ENCODE measurements at places on chromosomes 2 and 18.

DNA sequence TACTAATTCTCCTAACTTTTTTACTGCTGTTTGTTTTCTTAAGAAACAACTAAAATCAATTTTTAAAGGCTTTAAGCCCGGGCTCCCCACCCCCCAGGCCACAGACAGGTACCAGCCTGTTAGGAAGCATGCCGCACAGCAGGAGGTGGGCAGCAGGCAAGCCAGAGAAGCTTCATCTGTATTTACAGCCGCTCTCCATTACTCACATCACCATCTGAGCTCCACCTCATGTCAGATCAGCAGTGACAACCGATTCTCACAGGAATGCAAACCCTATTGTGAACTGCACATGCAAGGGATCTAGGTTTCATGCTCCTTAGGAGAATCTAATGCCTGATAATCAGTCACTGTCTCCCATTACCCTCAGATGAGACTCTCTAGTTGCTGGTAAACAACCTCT is 517.0 kb downstream of the NRXN1 start:
- H3K27me3 ChIP-seq, result no peaks in the 10 kb centered on the region
- H3K4me1 ChIP-seq, result no peaks in the 10 kb centered on the region
- DNase-seq, result no peak
- no peak overlapping the region for H3K4me3 ChIP-seq
- no peak overlapping the region for H3K27ac ChIP-seq

DNA sequence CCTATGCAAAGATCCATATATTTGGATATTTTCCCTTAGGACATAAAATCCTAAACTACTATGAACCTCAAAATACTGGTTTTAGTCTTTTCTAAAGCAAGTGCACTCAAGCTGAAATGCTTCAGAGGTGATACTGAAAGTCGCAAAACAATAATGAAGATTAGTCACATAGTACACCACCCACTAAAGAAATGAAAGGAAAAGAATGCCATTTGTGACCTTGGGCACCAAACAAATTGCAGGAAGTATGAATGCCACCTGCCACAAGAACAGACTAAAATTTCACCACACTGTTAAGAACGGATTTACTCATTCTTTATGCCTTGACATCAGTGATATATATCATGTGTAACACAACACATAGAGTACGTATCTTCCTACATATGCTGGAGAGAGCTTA is 161.5 kb downstream of the ZNF521 start:
- H3K36me3 ChIP-seq, result peaks cover 2% of the 10 kb centered on the region
- DNase-seq, result no peak
- no peak overlapping the region for H3K4me3 ChIP-seq
- no peaks in the 10 kb centered on the region for H3K27me3 ChIP-seq
- H3K27ac ChIP-seq, result no peak overlapping the region

GRCh38 chr18:48445540-48445939 is 36.4 kb upstream of the ZBTB7C start:
- H3K4me3 ChIP-seq, result peak overlapping the region; percentile 5
- no peaks in the 10 kb centered on the region for H3K36me3 ChIP-seq
- H3K27ac ChIP-seq, result no peak overlapping the region
- DNase-seq, result peak; percentile 65

DNA sequence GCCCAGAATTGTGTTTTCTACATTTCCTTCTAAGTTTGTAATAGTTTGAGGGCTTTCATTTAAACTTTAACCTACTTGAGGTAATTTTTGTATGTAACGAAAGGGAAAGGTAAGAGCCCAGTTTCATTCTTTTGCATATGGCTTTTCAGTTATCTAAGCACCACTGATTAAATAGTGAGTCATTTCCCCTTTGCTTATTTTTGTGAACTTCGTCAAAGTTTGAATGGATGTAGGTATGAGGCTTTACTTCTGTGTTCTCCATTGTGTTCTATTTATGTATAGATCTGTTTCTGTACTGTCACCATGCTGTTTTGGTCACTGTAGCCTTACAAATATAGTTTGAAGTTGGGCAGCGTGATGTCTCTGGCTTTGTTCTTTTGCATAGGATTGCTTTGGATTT is 944.8 kb upstream of the CNTNAP5 start:
- H3K4me3 ChIP-seq, result no peak overlapping the region
- no peak for DNase-seq
- no peaks in the 10 kb centered on the region for H3K36me3 ChIP-seq
- no peak overlapping the region for H3K27ac ChIP-seq

DNA sequence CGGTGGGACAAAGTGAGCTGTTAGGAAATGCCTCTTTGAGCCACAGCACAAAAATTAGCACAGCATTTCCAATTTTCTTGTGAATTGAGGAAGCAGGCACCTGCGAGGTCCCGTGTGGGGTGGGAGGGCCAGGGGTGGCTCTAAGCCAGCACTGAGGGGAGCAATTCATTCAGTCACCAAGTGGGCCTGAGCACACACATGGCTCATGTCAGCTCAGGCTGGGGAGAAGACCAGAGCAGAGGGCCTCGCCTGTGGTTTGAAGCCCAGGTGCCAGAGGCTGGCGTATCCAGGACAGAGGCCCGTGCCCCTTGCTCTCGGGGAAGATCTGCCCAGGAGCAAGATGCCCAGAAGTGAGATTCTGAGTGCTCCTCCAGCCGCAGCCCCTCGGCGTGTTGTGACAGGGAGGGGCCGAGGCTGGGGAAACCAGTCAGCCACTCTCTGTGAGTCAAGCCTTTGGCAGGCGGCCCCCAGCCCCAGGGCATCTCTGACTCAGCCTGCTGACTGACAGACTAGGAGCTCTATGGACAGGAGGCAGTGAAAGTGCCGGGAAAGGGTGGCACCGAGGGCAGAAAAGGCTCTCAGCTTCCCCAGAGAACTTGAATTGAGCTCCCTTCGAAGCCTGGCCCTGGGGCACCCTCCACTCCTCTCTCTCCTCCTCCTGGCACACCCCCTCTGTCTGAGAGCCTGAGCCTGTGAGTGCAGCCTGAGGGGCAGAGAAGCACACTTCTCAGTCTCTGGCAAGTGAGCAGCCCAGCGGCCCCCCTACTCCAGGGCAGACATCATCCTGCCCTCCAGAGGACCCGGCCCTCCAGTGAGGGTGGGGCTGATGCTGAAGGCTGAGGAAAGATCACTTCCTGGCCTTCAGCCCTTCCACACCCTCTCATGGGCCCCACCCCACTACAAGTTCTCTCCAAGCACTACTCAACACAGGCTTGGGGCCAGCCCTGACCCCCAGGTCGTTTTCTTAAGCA is 32.3 kb downstream of the CYP26B1 start:
- H3K4me3 ChIP-seq, result no peak overlapping the region
- H3K36me3 ChIP-seq, result no peaks in the 10 kb centered on the region
- DNase-seq, result no peak
- H3K27ac ChIP-seq, result no peak overlapping the region

GRCh38 chr18:76385681-76385975 is 109.4 kb downstream of the ZNF516 start:
- H3K4me3 ChIP-seq, result no peak overlapping the region
- no peak overlapping the region for H3K27ac ChIP-seq
- no peaks in the 10 kb centered on the region for H3K27me3 ChIP-seq
- H3K4me1 ChIP-seq, result peaks cover 10% of the 10 kb centered on the region

DNA sequence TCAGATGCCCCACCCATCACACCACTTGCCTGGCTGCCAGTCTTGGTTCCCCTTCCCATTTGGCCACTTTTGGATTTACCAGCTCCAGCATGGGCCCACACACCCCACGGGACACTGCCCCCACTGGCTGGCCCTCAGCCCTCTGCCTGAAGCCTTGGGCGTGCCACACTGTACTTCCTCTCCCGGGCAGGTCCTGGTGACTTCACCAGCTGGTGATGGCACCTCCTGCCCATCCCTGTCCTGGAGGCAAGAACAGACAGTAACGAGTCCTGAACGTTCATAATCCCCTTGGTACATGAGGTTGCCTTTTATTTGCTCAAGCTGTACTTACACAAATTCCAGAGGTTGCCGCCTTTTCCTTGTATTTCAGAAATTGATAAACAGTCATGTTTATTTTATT is 81.1 kb downstream of the TMEM17 start:
- H3K27ac ChIP-seq, result no peak overlapping the region
- no peaks in the 10 kb centered on the region for H3K36me3 ChIP-seq
- peaks cover 2% of the 10 kb centered on the region for H3K27me3 ChIP-seq
- H3K4me1 ChIP-seq, result no peaks in the 10 kb centered on the region
- H3K4me3 ChIP-seq, result no peak overlapping the region

- no peaks in the 10 kb centered on the region for H3K4me1 ChIP-seq
- no peak overlapping the region for H3K27ac ChIP-seq
- DNase-seq, result no peak
- no peak overlapping the region for H3K4me3 ChIP-seq
- no peaks in the 10 kb centered on the region for H3K27me3 ChIP-seq
These were observed 147.2 kb upstream of the CCDC68 start for GRCh38 chr18:55106466-55106865.

DNA sequence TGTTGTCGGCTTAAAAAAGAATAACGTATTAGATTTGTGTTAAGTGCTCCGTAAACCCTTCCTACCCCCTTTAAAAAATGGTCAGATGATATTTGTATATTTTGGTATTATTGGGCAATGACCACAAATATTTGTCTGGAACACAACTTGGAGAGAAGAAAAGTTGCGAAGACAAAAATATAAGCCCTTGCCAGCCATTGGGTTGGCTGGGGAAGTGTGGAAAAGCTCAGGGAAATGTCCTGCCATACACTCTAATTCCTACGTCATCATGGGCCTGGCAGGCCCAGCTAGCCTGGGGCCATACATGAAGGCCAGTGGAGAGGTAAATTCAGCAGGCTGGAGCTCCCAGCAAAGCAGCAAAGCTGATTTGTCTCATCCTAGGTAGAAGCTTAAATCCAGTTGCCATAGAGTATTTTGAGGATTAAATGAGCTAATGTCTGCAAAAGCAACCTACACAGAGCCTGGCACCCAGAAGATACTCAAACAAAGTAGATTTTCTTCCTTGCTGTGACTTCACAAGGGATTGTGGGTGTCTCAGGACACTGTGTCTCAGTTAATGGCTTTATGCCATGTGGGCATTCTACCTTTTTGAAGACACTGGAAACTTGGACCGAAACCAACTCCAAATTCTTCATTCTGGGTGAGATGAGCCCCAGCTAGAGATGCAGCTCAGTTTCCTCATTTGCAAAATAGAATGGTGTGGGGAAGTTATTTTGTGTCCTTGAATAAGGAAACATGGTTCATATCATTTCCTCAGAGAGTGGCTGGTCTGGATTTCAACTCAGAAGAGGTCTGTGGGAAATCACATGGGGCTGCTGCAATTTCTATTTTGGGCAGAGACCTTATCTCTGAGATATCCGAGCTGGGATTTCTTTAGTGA is 87.9 kb upstream of the MAP4K3 start:
- no peak for DNase-seq
- peaks cover 21% of the 10 kb centered on the region for H3K4me1 ChIP-seq
- H3K27ac ChIP-seq, result peak overlapping the region; percentile 3
- H3K27me3 ChIP-seq, result no peaks in the 10 kb centered on the region
- no peak overlapping the region for H3K4me3 ChIP-seq

GRCh38 chr2:102149644-102150455 is 7.3 kb downstream of the IL1R1 start:
- H3K27ac ChIP-seq, result no peak overlapping the region
- DNase-seq, result peak; percentile 22
- H3K4me3 ChIP-seq, result no peak overlapping the region

GRCh38 chr18:32278177-32278799 is 88.4 kb downstream of the MEP1B start:
- no peaks in the 10 kb centered on the region for H3K4me1 ChIP-seq
- H3K36me3 ChIP-seq, result no peaks in the 10 kb centered on the region
- DNase-seq, result no peak
- no peak overlapping the region for H3K27ac ChIP-seq
- H3K27me3 ChIP-seq, result no peaks in the 10 kb centered on the region

GRCh38 chr18:42807887-42808286 is 307.6 kb downstream of the RIT2 start:
- DNase-seq, result no peak
- no peak overlapping the region for H3K27ac ChIP-seq
- H3K4me1 ChIP-seq, result no peaks in the 10 kb centered on the region

- peaks cover 3% of the 10 kb centered on the region for H3K36me3 ChIP-seq
- no peak overlapping the region for H3K27ac ChIP-seq
- DNase-seq, result no peak
- H3K27me3 ChIP-seq, result no peaks in the 10 kb centered on the region
- H3K4me3 ChIP-seq, result no peak overlapping the region
- H3K4me1 ChIP-seq, result no peaks in the 10 kb centered on the region
These were observed 218.6 kb downstream of the DYM start for GRCh38 chr18:49241852-49242251.

- DNase-seq, result no peak
- no peaks in the 10 kb centered on the region for H3K27me3 ChIP-seq
- no peak overlapping the region for H3K4me3 ChIP-seq
- no peaks in the 10 kb centered on the region for H3K4me1 ChIP-seq
These were observed 309.0 kb downstream of the CMPK2 start for GRCh38 chr2:6556755-6557154.

DNA sequence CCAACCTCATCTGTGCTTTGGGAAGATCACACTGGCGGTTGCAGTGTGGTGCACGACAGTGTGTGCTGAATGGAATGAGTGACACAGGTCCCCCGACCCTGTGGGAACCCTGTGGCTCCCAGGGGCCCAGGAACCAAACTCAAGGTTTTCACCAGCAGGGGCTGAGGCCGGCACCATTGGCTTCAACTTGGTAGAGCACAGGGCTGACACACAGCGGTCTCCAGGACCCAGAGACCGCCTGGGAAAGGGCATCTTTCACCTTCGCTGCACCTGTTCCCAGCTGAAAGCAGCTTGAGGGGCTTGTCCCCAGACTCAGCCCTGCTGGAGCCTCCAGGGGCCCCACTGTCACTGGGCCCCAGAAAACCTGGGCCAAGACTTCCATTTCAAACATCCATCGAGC is 59.0 kb upstream of the ODC1 start:
- H3K27ac ChIP-seq, result no peak overlapping the region
- DNase-seq, result no peak
- H3K4me1 ChIP-seq, result no peaks in the 10 kb centered on the region
- H3K4me3 ChIP-seq, result no peak overlapping the region
- H3K36me3 ChIP-seq, result no peaks in the 10 kb centered on the region
- H3K27me3 ChIP-seq, result no peaks in the 10 kb centered on the region

GRCh38 chr18:49560624-49561288 is 1.1 kb upstream of the LIPG start:
- DNase-seq, result no peak
- H3K36me3 ChIP-seq, result no peaks in the 10 kb centered on the region
- H3K27ac ChIP-seq, result no peak overlapping the region
- no peak overlapping the region for H3K4me3 ChIP-seq

- H3K4me1 ChIP-seq, result no peaks in the 10 kb centered on the region
- peak; percentile 54 for DNase-seq
- no peak overlapping the region for H3K4me3 ChIP-seq
- no peaks in the 10 kb centered on the region for H3K27me3 ChIP-seq
- no peaks in the 10 kb centered on the region for H3K36me3 ChIP-seq
- peak overlapping the region; percentile 63 for H3K27ac ChIP-seq
These were observed 51.4 kb upstream of the TRIB2 start for GRCh38 chr2:12665334-12665733.

DNA sequence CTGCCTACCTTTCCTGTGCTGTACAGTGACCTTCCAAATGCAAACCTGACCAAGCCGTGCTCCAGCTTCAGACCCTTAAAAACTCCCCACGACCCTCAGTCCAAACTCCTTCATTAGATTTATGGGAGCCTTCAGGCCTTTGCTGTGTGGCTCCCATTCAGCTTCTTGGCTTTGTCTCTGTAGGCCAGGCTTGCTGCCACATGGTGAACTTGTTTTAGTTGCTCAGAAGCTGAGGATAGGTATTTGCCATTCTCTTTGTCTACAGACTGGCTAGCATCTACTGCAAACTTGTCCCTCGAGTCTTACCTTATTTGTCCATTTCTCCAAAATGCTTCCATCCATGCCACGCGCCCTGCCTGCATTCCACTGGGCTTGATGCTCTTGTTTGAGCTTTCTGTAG is 49.1 kb downstream of the SOX11 start:
- H3K27me3 ChIP-seq, result no peaks in the 10 kb centered on the region
- H3K27ac ChIP-seq, result no peak overlapping the region
- no peak overlapping the region for H3K4me3 ChIP-seq
